Ecto neural progenitor cell (in vitro differentiated cells): ENCODE measurements at places on chromosomes 4 and X.

DNA sequence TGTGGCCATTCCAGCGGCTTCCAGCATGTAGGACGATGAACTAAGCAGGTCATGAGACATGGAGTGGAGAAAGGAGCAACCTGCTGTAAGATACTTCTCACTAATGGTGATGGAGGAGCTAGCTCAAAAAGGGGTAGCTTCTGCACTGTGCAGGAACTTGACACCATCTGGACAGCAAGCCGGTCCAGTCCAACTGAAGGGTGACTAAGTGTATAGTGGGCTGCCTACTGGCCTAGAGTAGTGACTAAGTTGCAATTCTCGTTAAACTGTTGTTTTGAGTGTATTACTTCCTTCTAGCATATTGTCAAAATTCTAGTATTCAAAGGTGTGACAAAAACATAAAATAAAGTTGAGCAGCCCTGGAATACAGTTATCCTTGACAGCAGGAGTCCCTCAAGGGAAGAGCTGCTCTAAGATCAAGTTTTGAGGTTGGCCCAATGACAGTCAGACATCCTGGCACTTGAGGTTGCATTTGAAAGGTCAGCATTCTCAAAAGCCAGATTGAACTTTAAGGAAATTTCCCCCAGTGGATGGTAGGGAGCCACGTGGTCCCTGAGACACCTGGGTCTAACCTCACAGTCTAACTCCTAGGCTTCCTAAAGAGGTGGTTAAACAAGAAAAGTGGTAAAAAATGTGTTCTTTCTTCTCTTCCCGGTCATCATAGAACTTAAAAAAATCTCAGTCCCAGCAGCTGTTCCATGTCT lies 8.0 kb downstream of the CETN2 start:
- no peak for DNase-seq

DNA sequence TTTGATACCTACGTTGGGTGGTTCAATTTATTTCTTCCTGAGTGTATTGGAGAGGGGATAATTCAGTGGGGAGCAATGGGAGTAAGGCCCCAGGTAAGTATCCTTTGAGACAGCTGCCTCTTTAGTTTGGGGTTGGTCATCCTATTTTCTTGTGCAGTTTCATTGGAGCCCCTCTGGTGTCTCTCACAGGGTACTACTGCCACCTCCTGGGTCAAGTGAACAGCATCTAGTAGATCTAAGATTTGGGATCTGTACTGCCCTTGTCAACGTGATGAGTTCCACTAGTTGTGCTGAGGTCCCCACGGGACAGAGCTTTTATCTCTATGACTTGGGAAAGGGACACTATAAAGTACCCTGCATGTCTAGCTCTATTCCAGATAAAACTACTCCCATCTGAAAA lies 80.6 kb downstream of the PBDC1 start:
- no peak for DNase-seq

GRCh38 chrX:70338290-70338689 lies 48.4 kb downstream of the KIF4A start:
- DNase-seq, result no peak

- DNase-seq, result no peak
These were observed 50.1 kb downstream of the FBXW7 start for GRCh38 chr4:152485726-152486276.

- no peak for DNase-seq
These were observed 697.4 kb downstream of the TRAM1L1 start for GRCh38 chr4:116387937-116388474.

GRCh38 chrX:155086961-155087735 lies 15.8 kb downstream of the BRCC3 start:
- no peak for DNase-seq

GRCh38 chr4:73871511-73872310 lies 2.5 kb downstream of the CXCL1 start:
- no peak for DNase-seq
